ENCODE measurements at places on chromosomes 7 and 10. TPM values are rescaled to one million over a fixed set of nuclear protein-coding genes. Genes with fewer than 3 reads are reported as not detected.

DNA sequence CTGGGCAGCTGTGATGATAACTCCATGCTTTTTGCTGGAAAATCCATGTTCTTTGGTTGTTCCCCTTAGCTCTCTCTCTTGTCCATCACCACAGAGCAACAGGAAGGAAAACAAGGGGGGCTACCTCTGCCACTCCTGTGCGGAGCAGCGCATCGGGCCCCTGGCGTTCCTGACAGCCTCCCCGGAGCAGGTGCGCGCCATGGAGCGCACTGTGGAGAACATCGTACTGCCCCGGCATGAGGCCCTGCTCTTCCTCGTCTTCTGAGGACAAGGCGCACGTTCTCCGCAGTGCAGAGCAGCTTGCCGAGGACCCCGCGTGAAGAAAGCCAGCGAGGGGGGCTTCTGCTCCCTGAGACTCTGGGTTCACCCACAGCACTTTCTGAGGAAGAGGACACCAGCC lies 40.3 kb downstream of the IL15RA start:
- no peak for DNase-seq

The PPP1R3A gene
- total RNA-seq: not detected

DNA sequence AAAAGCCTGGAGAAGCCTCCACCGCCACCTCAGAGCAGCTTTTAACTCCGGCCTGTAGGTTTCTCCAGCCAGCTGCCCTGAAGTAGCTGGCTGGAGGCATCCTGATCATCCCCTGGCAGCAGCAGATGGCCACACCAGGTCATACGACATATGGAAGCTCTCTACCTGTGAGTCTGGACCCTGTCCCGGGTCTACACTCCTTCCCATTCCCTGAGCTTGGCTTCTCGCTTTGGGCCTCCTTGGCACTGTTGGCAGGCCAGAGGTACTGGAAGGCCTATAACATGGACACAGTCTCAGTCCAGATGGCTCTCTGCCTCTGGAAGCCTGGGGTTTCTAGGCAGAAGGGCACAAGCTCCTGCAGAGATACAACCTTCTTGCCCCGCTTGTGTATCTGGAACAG lies 43.5 kb upstream of the TRIM8 start:
- DNase-seq: no peak

DNA sequence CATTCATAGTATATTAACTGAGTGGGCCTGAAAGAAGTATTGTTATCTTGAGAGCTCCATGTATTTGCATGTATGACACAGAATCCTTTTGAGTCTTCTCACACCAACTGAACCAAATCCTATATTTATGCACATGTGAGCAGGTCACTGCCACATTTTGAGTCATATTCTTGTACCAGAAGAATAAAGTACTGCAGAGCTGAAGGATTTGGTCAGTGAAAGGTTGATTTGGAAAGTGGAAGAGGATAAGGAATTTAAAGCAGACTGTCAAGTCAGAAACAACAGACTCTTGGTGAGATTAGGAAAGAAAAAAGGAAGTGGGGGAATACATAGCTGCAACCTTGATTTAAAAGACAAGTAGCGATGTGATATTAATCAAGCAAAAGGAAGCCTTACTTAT lies 121.8 kb downstream of the ARID5B start:
- no peak for DNase-seq

The TMEM213 gene
- total RNA-seq: not detected

GRCh38 chr7:14842523-14842922 lies 60.0 kb downstream of the DGKB start:
- no peak for DNase-seq

DNA sequence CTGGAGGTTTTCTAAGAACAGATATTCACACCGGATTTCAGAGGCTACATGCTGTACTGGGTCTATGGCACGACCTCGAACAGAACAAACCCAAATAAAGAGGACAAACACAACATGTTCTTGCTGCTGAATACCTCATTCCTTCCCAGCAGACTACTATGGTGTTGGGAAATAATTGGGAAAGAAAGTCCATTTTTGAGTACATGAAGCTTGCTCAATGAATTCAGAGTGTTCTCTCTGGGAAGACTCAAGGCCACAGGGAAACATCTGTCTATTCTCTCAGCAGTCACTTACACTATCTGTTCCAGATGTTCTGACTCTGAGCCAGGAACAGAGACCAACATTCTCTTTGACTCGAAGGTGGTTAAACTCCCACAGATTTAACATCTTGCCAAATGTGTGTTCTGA lies 30.9 kb downstream of the LAMB1 start:
- no peak for DNase-seq

DNA sequence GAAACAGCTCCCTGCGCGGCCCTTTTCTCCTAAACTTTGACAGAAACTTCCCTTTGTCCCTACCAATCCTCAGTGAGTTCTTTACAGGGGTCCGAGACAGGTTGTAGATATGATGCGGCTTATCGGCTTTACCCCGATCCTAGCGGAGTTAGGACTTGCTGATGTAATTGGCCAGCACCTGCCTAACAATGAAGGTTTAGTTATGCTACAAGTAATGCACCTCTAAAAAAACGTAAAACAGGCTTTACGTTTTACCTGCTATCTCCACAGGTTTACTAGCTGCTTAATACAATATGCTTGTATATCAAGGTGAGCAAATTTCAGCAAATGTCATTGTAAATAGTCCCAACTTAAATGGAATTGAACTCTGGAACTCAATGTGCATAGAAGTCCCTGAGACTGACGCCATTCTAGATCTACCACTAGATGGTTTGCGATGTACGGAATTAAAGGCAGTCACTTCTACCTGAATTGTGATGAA lies 697 bp upstream of the SNX13 start:
- no peak for DNase-seq

- DNase-seq: peak; percentile 51
These were observed 758 bp upstream of the OPTN start for GRCh38 chr10:13099144-13099665.

- no peak for DNase-seq
These were observed 10.8 kb upstream of the PON1 start for GRCh38 chr7:95335093-95335492.

DNA sequence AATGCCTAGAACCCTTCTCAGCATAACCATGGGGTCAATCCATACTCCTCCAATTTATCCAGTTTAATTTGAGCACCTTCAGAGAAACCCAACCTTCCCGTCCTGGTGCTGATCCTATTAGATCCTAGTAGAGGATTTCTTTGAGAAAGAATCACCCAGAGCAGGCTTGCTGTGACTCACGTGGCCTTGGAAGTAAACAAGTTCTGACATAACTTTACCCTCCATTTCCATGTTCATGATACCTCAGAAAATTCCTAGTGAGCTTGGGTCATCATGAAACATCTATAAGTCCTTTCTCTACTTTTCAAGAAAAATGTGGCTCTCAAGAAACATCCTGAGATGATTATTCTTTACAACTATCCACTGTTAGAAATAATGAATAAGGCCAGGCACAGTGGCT lies 71.7 kb downstream of the PRLHR start:
- DNase-seq: no peak

- no peak for DNase-seq
These were observed 116.8 kb upstream of the TBX20 start for GRCh38 chr7:35370687-35371086.

The PRKAR1B gene
- total RNA-seq: 8.1 TPM

The PDE1C gene
- total RNA-seq: 1.1 TPM

The CFAP46 gene
- total RNA-seq: 4.4 TPM

DNA sequence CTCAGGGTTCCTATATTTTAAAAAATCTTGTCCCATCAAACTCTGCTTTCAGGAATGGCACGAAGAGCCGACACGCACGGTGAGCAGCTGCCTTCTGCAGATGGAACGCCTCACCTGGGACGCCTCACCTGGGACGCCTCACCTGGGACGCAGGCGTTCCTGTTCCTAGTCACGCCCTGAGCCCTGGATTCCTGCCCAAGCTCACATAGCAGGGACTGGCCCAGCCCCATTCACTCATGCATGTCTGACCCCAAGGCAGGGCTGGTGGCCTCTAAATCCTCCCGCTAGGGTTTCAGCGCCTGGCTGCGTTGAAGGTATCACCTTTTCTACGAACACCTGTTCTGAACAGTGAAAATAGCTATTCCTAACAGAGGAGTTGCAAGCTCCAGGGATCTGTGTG lies 49.8 kb downstream of the CARD11 start:
- DNase-seq: no peak

GRCh38 chr10:44311563-44312051 lies 73.3 kb downstream of the CXCL12 start:
- DNase-seq: no peak

- DNase-seq: no peak
These were observed 110.0 kb downstream of the PDGFA start for GRCh38 chr7:409339-410281.

The FAM25A gene
- not detected for total RNA-seq

- no peak for DNase-seq
These were observed 238.9 kb downstream of the CACNA2D1 start for GRCh38 chr7:82204694-82205093.

The PSD gene
- 37.4 TPM for total RNA-seq

The ZCWPW1 gene
- total RNA-seq: 2.0 TPM

The CRYGN gene
- 0.32 TPM for total RNA-seq

- no peak for DNase-seq
These were observed 226.5 kb downstream of the RPS24 start for GRCh38 chr10:78260141-78260540.

DNA sequence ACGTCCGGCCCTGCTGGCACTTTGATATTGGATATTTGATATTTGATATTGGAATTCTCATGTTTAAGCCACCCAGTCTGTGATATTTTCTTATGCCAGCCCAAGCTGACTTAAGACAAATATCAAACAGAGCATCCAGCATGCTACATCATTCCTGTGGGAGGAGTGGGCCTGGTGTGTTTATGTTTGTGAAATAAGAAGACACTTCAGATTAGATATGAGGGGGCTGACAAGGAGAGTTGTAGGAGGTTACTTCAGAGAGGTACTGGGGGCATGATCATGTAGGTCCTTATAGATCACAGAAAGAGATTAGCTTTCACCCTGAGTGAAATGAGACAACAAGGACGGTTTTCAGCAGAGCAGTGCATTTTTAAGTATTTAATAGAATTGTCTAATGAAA lies 382.9 kb downstream of the SEMA3D start:
- DNase-seq: no peak

DNA sequence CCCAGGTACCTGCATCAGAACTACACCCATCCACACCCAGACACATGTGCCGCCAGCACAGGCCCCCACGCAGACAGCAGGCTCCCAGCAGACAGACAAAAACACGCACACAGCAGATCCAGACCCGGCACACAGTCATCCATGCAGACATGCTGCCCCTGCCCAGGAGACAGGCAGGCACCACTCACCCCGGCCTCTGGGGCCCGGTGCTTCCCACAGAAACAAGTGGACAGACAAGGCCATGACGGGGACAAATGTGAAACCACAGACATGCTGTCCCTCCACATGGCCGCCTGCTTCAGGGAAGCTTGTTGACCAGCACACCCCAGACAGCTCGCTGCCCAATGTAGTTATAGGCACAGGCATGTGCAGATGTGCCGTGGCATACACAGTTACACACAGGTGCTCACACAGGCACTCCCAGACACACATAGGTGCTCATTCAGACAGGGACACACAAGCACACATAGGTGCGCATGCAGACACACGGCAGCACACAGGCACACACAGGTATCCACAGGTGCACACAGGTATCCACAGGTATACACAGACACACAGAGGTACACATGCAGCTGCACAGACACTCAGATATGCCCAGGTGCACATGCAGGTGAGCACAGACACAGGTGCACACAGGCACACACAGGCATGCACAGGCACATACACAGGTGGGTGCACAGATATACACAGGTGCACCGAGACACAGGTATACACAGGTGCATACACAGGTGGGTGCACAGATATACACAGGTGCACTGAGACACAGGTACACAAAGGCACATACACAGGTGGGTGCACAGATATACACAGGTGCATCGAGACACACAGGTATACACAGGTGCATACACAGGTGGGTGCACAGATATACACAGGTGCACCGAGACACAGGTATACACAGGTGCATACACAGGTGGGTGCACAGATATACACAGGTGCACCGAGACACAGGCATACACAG lies 10.5 kb upstream of the SCART1 start:
- no peak for DNase-seq

DNA sequence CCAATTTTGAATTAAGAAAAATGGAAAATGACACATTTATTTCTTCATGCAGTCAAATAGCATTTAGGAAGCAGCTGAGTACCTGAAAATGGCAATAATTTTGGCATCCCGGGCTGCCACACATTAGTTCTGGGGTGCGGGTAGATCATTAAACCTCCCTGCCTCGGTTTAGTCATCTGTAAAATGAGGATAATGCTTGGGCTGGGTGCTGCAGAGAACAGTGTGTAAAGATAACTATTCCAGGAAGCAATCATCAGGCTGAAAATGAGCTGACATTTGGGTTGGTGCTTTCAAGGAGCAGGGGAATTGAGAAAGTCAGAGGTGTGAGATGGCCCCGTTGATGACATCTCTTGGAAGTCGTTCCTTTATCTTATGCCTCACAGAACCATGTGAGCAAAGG lies 767.2 kb downstream of the PHTF2 start:
- DNase-seq: no peak

DNA sequence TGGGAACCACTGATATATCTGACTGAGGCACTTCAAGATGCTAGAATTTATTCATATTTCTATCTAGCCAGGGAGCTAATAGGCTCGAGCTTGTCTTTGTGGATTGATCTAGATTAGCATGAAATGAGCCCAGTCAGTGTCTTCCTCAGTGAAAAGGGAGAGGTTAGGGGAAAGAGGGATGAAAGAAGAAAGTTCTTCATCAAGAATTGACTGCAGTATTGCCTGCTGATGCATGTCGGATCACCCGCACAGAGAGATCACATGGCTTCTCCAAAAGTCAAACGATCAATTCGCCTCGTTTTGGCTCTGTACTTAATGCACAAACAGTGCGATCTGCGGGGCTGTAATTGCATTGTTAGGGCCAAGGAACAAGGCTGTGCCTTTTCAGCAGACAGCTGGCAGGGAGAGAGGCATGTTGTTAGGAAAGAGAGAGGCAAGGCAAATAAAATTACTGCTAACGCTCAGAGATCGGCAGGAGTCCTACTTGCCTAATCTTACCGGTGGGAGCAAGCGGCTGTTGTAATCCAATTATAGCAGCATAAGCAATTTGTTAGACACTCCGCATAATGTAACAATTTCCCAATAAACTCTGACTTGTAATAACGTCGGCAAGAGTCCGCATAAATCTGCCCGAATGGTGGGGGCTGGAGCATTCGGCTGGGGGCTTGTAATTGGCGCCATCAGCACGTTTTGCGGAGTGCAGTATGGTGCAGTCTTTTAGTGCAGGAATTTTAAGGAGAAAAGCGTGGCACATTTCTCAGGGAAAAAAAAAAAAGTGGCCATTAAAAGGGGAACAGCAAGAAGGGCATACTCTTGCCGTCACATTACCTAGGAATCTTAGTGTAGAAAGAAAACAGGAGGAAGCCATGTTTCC lies 102.1 kb downstream of the POLL start:
- no peak for DNase-seq

GRCh38 chr7:128703609-128704241 lies 31.6 kb downstream of the GARIN1A start:
- no peak for DNase-seq

The FBXL13 gene
- total RNA-seq: 2.1 TPM

The CTNNA3 gene
- total RNA-seq: 5.5 TPM

GRCh38 chr7:30519122-30519521 lies 14.5 kb upstream of the GGCT start:
- no peak for DNase-seq

- DNase-seq: no peak
These were observed 1.4 kb upstream of the UFSP1 start for GRCh38 chr7:100890653-100891567.

The LRRC61 gene
- 23.2 TPM for total RNA-seq

The NHLRC2 gene
- total RNA-seq: 58.7 TPM

- DNase-seq: no peak
These were observed 9.1 kb downstream of the PRKG1 start for GRCh38 chr10:51083356-51083853.
